ENCODE measurements at places on chromosomes 4 and X.

- no peak for DNase-seq
Observed at GRCh38 chr4:102477657-102478056, 23.5 kb upstream of the NFKB1 start.

GRCh38 chrX:43693602-43694406, 37.7 kb downstream of the MAOA start:
- DNase-seq, result no peak

DNA sequence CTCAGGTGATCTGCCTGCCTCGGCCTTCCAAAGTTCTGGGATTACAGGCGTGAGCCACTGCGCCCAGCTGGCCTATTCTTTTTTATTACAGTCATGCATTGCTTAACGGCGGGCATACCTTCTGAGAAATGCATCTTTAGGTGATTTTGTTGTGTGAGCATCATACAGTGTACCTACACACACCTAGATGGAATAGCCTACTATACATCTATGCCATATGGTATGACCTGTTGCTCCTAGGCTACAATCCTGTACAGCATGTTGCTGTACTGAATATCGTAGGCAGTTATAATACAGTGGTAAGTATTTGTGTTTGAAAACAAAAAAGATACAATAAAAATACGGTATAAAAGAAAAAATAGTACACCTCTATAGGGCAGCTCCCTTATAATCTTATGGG, 6.0 kb downstream of the STAG2 start:
- no peak for DNase-seq

GRCh38 chrX:132059973-132060540, 37.0 kb downstream of the STK26 start:
- no peak for DNase-seq

- DNase-seq, result no peak
Observed at GRCh38 chr4:35252071-35252470, 992.2 kb downstream of the ARAP2 start.

GRCh38 chr4:102687982-102688433, 72.8 kb downstream of the MANBA start:
- no peak for DNase-seq

- no peak for DNase-seq
Observed at GRCh38 chr4:53101191-53101581, 239.1 kb downstream of the RASL11B start.

- peak; percentile 18 for DNase-seq
Observed at GRCh38 chr4:94304365-94304971, 38.2 kb downstream of the HPGDS start.

- no peak for DNase-seq
Observed at GRCh38 chr4:125735102-125735501, 420.3 kb downstream of the FAT4 start.

DNA sequence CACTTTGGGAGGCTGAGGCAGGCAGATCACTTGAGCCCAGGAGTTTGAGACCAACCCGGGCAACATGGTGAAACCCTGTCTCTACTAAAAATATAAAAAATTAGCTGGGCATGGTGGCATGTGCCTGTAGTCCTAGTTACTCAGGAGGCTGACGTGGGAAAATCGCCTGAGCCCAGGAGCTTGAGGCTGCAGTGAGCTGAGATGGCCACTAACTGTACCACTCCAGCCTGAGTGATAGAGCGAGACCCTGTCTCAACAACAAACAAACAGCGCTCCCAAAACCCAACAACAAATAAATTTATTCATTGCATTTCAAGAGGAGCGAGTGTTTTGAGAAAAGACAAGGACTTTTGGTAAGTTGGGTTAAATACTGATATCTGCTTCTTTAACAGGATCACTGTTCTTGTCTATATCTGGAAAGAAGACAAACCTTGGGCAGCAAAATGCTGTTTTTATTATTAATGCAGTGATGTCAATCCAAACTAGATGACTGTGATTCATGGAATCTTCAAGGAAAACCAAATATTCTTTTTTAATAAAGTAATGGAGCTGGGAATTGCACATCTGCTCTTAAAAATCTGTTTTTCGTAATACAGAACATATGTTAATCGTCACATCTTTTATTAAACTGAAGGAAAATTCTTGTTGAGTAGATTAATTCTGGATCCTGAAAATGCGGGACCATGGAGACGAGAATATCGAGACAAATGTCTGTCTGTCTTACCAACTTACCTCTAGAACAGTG, 90.8 kb upstream of the LIMCH1 start:
- DNase-seq, result no peak

GRCh38 chr4:151865744-151866591, 105.2 kb upstream of the GATB start:
- DNase-seq, result no peak

GRCh38 chr4:53015681-53016080, 153.6 kb downstream of the RASL11B start:
- DNase-seq, result no peak

DNA sequence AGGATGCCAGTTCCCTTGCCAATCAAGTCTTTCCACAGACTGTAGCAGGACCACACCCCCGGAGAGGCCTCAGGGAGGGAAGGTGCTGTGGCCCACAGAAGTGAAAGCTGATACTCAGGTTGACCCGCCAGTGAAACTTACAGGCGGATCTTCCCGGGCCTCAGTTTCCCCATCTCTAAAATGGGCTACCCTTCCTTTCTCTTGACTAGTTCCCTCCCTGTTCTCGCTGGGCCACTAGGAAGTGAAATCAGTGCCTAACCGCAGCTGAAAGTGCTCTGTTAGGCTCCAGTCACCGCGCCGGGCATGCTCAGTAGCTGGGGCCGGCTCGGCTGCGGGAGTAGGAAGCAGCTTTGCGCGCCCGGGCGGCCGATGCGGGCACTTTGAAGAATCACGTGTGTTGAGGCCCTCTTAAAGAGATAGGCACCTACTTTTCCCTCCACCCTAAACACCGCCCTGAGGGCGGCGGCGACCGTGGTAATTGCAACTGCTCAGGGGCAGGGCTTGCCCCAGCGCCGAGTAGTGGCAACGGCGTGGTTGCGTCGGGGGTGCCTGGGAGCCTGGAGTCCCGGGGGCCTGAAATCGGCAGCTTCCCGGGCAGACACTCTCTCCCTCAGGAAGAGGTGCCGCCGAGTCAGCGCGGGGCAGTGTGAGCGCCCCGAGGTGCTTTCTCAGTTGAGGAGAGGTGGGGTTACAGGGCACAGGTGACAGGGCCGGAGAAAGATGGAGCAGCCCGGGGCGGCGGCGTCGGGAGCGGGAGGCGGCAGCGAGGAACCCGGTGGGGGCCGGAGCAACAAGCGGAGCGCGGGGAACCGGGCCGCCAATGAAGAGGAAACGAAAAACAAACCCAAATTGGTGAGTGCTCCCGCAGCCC, at the start of gene DIAPH2:
Gene DIAPH2 (plus strand): TSS at position 504 of the 871 bp plus-strand sequence.
- DNase-seq, result peak; percentile 2

Measured in hematopoietic multipotent progenitor cell treated with erythropoietin and hydrocortisone succinate and interleukin-3 and kit ligand, for 15 days (in vitro differentiated cells).